Activated T-cell treated with anti-CD3 and anti-CD28 coated beads for 24 hours (primary cell): ENCODE measurements at places on chromosomes 5 and 9.

DNA sequence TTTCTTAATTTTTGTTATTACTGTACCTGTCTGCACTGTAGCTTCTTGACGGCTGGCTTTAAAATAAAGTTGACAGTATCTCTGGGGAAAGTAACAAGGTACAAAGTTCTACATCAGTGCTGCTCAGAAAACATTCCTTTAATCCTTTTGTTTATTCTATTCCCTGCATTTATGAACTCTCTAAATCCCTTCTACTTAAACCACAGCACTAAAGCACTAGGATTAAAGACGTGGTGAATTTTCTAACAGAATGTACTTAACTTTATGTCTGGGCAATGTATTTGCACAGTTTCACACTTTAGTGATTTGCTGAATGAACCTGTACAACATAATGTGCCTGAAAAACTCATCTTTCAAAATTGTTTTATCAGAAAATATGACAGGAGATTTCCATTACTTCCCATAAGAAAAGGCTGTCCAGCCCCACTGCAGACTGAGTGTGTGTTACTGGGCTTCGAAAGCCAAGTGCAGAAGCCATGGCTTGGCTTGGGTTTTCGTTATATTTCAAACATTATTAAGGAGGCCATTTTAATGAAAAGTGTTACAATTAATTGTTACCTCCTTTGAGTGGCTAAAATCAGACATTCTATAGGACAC is 43.8 kb downstream of the LHFPL2 start:
- DNase-seq = no peak

DNA sequence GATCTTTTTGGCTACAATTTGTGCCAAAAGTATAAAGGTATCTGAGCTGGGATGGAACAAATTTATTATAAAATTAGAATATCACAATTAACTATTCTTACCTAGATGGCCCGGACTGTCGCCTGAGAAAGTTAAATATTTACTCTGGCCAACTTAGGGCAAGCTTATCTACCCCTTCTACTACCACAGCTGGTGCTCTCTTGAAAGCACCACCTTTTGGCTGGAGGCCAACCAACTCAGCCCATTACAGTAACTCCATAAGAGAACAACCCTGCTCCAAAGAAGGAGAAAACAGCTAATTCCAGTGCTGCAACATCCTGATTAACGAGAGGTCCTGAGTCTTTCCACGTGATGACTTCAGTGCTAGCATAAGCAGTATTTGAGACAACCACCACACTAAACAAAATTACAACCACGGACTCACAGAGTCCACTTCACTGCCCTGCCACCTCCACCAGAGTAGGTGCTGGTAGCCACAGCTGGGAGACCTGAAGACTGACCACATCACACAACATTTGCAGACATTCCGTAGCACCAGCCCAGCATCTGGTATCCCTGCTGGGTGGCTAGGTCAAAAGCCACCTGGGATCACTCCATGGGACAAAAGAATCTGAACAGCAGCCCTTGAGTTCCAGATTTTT is 43.2 kb downstream of the RGMB start:
- DNase-seq = no peak

DNA sequence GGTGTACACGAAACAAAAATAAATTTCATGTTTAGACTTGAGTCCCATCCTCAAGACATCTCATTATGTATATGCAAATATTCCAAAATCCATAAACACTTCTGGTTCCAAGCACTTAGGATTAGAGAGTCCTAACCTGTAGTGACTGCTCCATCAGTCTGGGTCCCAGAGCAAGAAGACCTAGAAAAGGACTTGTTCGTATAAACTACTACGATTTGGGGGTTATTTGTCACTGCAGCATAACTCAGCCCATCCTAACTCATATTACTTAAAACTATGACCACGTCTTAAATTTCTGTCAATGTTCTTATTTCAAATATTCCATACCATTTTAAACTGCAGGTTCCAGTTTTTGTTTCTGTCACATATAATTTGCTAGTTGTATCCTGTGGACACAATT is 463.0 kb downstream of the AGTPBP1 start:
- DNase-seq = no peak

DNA sequence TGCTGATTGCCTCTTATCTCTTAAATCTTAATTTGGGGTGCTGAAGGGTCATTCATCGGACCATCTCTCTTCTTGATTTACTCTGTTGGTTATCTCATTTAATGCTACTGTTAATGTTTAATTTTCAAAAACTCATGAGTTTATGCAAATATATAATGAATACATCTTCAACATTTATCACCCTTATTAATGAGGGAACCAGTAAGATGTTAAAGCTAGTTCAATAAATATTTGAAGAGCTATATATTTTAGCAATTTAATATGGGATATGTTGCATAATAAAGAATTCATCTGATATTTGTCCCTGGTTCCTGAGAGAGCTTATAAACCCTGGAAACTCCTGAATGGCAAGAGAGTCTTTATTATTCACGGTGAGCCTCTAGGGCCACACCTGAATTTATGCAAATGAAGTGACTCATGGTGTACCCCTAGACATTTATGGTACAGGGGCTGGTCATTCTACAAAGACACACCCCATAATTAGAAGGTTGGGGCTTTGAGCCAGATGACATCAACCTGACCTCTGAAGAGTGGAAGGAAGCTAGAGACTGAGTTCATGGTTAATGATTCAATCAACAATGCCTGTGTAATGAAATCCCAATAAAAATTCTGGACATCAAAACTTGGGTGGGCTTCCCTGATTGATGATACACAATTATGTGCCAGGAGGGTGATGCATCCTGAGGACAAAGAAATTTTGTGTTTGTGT is 339.5 kb upstream of the ZNF608 start:
- no peak for DNase-seq

GRCh38 chr5:72586788-72587530 is 79.7 kb upstream of the ZNF366 start:
- DNase-seq = no peak

- DNase-seq = no peak
Measured at GRCh38 chr5:134128648-134128995, 14.1 kb downstream of the TCF7 start.

- DNase-seq = no peak
Measured at GRCh38 chr5:67731886-67732285, 483.7 kb upstream of the PIK3R1 start.

DNA sequence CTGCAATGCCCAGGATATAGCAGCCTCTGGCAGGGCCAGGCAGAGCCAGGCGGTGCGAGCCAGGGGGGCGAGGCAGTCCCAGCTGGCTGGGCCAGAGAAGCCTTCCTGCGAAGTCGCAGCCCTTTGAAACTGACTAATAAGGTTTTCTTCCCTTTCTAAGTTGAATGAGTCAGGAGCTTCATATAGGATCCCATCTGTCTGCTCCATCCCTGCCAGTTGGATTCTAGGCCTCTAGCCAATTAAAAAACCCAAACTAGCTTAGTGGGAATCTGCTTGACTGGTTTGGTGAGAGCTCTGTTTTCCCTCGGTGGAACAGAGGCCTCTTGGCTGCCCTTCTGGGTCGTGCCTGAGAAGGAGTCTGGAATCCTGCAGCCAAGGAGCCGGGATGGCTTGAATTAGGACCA is 70.1 kb upstream of the RAPGEF1 start:
- no peak for DNase-seq

GRCh38 chr9:116087751-116088194 is 65.8 kb upstream of the PAPPA start:
- DNase-seq = no peak

GRCh38 chr9:38359689-38360385 is 32.7 kb upstream of the ALDH1B1 start:
- no peak for DNase-seq

GRCh38 chr5:14475045-14475444 is 106.5 kb upstream of the OTULINL start:
- no peak for DNase-seq

DNA sequence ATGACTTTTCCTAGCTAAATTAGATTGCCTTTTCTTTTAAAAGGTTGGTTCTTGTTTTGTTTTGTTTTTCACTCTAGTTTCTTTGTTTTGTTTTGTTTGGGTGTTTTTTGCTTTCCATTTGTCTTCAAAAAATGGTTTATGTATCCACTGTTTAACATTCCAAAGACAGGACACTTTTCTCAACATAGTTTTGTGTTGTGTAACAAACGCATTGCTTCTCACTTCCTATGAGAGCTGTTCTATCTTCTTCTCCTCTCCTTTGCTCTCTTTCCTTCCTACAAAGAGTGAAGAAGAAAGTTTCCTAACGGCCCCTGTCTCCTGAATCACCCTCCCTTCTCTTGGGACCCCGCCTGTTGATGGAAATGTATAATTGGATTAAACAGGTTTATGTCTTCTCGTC is 539.7 kb downstream of the ACTL7B start:
- DNase-seq = no peak

DNA sequence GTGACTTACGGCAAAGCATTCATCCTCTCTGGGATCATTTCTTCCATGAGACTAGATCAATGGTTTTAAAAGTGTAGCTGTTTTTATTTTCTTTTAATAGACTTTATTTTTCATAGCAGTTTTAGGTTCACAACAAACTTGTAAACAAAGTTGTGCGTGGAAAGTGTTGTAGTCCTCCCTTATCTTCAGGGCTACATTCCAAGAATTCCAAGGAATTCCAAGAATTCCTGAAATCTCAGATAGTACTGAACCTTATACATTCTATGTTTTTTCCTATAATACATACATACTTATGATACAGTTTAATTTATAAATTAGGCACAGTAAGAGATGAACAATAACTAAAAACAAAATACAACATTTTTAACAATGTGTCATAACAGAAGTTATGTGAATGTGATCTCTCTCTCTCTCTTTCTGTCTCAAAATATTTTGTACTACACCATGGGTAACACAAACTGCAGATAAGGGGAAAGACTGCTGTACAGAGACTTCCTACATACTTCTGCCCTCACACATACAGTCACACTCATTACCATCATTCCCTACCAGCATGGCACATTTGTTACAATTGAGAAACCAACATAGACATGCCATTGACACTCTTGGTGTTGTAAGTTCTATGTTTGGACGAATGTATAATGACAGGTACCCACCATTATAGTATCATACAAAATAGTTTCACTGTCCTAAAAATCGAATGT is 1933.2 kb upstream of the WWC1 start:
- no peak for DNase-seq

- no peak for DNase-seq
Measured at GRCh38 chr5:79436821-79437220, 77.1 kb downstream of the HOMER1 start.

- DNase-seq = no peak
Measured at GRCh38 chr5:159052401-159053011, 47.2 kb downstream of the EBF1 start.

GRCh38 chr5:106966686-106967315 is 703.9 kb downstream of the EFNA5 start:
- no peak for DNase-seq

DNA sequence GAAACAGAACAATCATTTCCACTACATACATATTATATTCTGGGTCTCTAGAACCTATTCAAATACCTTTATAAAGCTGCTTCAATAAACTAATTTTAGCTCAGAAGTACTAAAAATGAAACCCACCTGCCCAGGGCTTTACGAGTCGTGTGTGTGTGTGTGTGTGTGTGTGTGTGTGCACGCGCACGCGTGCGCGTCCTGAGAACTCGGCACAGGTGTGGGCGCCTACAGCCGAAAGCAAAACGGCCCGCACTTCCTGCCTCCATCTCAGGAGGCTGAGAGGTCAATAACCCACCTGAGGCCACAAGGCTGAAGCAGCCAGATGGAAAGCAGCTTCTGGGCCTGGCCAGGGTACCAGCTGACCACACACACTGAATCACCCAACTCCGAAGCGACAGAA is 3.0 kb downstream of the CLPTM1L start:
- DNase-seq = no peak

- DNase-seq = no peak
Measured at GRCh38 chr9:95095641-95096355, 221.7 kb downstream of the FANCC start.

GRCh38 chr9:113993838-113994540 is 84.1 kb downstream of the AMBP start:
- DNase-seq = no peak

GRCh38 chr9:132090771-132091170 is 11.1 kb upstream of the MED27 start:
- no peak for DNase-seq

GRCh38 chr9:4425319-4426045 is 64.8 kb upstream of the SLC1A1 start:
- no peak for DNase-seq

GRCh38 chr9:100561256-100561655 is 16.6 kb upstream of the CAVIN4 start:
- no peak for DNase-seq

DNA sequence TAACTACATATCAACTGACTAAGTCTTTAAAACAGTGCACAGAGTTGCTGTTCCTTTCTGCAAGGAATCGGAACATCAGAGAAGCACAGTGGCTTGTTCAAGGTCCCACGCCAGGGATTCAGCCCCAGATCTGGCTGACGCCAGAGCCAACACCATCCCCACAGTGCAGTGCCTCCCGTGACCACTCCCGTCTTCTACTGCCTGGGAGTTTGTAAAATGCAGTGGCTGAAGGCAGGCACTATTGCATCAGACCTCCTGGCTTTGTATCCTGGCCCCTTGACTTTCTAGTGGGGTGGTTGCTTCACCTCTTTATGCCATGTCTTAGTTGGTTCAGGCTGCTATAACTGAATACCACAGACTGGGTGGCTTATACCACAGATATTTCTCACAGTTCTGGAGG is 131.0 kb downstream of the NSG2 start:
- DNase-seq = no peak

- no peak for DNase-seq
Measured at GRCh38 chr5:129096382-129096991, 1.9 kb downstream of the ISOC1 start.

DNA sequence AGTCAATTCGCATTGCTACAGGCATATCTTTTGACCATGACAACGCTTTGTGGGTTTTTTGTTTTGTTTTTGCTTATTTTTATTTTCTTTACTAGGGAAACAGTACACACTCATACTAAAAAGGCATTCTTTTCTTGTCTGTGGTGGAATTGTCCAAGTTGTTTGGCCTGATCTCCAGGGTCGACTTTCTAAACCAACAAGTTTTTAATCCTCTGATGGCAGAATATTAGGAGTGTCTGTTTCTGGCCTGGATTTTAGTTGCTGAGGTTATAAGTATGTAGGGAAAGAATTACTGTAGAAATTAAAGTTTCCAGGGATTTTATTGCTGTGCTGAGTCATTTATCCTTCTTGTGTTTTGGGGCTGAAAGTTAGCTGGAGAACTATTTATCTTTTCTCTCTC is 218.5 kb downstream of the TAF11L14 start:
- no peak for DNase-seq

DNA sequence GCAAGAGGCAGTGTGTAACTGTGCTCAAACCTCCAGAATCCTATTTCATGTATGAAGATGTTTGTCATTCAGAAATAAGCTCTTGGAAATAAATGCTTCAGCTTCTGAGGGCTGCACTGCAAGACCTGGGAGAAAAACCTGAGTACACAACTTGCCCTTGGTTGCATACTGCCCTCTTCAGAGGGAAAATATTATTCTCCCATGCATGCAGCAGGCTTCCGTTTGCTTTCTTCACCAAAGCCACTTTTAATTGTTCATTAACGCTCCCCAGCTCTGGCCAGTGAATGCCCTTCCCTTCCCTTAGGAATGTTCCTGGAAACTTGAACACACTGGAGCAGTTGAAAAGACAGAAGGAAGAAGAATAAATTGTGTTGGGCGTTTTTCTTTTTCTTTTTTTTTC is 2.5 kb upstream of the WHRN start:
- DNase-seq = no peak
